ENCODE measurements at places on chromosomes 5 and 9.

DNA sequence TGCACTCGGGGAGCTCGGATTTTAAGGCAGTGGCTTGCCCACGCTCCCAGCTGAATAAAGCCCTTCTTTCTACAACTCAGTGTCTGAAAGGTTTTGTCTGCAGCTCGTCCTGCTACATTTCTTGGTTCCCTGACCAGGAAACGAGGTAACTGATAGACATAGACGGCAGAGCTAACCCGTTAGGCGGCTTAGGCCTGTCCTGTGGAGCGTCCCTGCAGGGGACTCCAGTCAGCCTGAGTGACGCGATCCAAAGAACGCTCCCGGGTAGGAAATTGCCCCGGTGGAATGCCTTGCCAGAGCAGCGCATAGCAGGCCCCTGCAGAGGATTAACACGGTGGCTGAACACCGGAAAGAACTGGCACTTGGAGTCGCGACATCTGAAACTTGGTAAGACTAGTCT lies 1.8 kb upstream of the SELENOP start:
- no peak for DNase-seq

GRCh38 chr9:34686231-34686630 lies 4.8 kb downstream of the CCL19 start:
- no peak for DNase-seq

- DNase-seq = no peak
These were observed 114.9 kb downstream of the GAPVD1 start for GRCh38 chr9:125376261-125377226.

DNA sequence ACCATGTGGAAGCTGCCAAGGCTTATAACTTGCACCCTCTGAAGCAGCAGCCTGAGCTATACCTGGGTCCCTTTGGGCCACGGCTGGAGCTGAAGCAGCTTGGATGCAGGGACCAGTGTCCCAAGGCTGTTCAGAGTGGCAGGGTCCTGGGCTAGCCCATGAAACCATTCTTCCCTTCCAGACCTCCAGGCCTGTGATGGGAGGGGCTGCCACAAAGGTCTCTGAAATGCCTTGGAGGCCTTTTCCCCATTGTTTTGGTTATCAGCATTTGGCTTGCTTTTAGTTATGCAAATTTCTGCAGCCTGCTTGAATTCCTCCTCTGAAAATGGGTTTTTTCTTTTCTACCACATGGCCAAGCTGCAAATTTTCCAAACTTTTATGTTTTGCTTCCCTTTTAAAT lies 433.7 kb upstream of the ACO1 start:
- DNase-seq = no peak

GRCh38 chr5:140628711-140629110 lies 4.3 kb downstream of the CD14 start:
- DNase-seq = no peak

GRCh38 chr9:128841694-128842492 lies 12.3 kb upstream of the SPOUT1 start:
- no peak for DNase-seq

DNA sequence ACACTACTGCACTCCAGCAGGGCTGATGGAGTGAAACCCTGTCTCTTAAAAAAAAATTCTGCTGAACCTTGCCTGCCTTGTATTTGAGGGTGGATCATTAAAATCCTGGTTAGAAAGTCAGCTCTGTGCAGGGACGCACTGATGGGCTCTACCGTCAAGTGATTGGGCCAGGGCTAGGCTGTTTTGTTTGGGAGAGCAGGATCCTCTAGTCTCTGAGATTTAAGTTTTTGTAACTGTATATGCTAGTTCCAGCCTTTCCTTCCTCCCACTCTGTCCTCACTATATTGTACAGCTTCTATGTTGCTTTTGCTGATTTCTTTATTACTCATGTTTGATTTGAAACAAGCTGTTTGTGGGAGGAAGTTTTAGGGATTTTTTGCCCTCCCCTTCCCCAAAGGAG lies 11.5 kb downstream of the DDX4 start:
- no peak for DNase-seq

- no peak for DNase-seq
These were observed 57.6 kb downstream of the PRRC1 start for GRCh38 chr5:127574852-127575679.

GRCh38 chr9:87567001-87567400 lies 69.3 kb downstream of the DAPK1 start:
- no peak for DNase-seq

GRCh38 chr5:135211083-135211790 lies 177.2 kb upstream of the PITX1 start:
- no peak for DNase-seq

GRCh38 chr5:118548761-118549720 lies 439.3 kb downstream of the DTWD2 start:
- DNase-seq = no peak

- DNase-seq = no peak
These were observed 244.4 kb upstream of the TUT7 start for GRCh38 chr9:86598411-86599239.

DNA sequence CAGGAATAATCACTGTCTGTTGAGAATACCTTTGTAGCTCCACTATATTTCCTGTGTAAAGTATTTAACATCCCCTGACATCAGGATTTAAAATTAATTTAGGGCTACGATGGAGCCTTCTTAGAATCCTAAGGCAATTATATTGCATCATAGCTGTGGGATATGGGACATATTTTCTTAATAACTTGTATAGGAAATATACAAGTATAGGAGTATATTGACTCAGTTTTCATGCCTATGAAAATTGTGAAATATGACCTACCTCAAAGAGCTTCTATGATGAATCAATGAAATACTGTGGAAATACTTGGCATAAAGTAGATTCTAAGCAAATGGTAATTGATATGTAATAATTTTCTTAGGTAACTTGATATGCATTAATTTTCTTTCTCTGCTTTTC lies 221.0 kb upstream of the KLF4 start:
- no peak for DNase-seq

DNA sequence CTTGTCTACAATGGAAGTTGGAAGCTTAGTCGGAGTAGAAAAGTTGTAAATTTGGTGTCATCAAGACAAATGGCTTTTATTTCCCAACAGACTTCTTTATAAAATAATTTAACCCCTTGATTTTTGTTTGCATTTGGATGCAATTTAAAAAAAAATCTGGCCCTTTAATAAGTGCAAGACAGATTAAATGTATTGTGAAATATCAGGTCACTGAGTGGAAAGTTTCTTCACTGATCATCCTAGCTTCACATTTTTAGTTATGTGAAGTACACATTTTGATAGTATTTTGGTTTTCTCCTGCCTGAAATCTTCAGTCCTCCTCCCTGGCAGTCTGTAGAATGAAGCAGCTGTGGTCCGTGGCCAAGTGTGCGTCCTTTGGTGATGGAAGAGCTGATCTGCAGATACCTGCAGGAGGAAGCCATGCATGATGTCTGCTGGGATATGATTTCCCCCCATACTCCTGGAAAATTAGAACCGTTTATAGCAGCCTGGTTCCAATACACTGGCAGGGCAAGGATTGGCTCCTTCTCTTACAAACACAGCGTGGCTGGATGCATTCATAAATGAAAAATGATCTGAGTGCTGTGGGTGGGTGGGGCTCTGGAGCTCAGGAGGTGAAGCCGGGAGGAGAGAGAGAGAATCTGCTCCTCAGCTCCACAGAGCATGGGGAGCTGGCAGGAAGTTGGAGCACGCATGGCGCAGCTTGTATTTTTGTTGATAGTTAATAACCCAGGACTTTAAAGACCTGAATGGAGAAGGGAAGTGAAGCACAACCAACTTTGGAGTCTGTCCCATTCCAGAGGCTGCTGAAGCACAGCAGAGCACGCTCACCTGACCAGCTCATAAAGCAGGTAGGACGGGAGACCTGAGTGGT lies 238.4 kb downstream of the GOLPH3 start:
- no peak for DNase-seq

- DNase-seq = no peak
These were observed 140.2 kb upstream of the MYO10 start for GRCh38 chr5:17076272-17076671.

DNA sequence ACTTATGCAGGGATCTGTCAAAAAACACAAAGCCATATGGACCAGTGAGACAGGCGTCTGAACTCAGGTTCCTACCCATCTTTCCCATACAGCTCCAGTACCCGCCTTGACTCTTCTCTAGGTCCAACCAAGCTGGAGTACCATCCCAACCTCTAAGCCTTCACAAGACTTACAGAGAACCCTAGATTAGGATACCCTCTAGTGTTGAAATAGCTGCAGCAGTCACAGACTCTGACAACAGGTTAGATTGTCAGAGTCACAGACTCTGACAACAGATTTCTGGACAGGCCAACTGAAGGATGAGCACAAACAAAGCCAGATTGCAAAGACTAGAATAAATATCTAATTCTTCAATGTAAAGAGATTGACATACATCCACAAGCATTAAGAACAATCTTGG lies 266.1 kb downstream of the GRIA1 start:
- no peak for DNase-seq

GRCh38 chr9:129362287-129363000 lies 184.4 kb upstream of the IER5L start:
- DNase-seq = no peak

DNA sequence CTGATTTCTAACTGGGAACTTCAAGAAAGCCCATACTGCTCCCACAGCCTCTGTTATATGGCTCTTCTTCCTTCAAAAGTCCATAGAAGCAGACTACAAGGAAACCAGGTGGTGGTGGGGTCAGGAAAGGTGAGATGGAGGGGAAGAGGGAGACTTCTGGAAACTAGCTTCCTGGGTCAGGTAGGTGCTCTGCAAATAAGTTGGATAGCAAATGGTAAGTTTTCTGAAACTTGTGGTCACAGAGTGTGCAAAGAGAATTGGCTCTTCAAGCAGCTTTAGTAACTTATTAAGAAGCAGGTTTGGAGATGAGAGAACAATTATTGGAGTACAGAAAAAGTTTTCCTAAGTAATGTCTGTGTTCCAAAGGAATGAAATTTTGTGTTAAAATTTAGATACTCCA lies 316.9 kb downstream of the ADGRV1 start:
- DNase-seq = no peak

DNA sequence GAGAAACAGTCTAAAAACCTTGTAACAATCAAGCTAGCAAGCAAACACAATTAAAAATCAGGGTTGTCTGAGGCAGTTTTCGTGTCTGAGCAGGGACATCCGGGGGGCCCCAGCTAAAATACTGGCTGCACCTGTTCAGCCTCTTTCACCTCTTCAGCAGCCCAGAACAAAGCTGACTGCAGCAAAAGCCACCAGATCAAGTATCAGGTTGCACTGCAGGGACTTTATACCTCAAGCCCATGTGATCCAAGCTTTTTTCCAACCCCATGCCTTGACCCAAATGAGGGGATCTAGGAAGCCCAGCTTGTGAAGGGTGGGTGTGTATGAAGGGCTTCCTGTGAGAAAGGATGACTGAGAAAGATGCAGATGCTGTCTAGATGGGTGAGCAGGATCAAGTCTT lies 133.4 kb downstream of the SEMA6A start:
- DNase-seq = no peak

GRCh38 chr5:90638878-90639277 lies 80.3 kb downstream of the ADGRV1 start:
- DNase-seq = no peak

GRCh38 chr5:17228821-17229291 lies 11.4 kb downstream of the BASP1 start:
- DNase-seq = no peak

DNA sequence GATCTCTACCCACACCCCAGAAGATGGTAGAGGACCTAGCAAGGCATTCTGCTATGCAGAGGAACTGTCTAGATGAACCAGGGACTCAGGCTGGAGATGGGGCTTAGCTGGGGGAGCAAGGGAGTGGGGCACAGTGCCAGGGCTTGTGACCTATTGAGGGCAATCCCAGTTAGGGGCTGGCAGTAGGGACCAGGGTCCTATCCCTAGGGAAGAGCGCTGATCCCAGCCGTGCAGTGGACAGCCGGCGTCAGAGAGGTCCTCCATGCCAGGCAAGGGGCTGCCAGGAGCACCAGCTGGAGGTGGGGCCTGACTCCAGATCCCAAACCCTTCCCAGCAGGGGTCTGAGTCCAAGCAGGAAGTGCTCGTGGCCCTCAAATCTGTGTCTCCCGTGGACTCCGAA lies 52.7 kb upstream of the NEURL1B start:
- no peak for DNase-seq

DNA sequence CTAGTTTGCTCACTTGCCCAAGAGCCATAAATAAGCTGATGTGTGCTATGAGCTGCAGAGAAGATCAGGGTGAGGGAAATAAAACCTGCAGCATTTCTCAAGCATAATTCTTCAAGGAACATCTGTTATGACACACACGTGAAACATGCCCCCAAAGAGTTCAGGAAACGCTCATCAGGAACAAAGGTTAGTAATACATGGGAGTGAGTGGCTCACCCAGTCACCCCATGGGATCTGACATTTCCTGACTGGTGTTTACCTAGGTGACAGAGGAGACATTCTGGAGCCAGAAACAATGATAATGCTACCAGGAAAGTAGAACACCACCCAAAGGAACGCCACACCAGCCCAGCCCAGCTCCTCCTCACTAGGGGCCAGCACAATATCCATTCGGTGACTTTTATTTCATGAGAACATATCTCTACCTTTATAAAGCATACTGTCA lies 66.0 kb downstream of the FRMD3 start:
- no peak for DNase-seq

- no peak for DNase-seq
These were observed 26.9 kb upstream of the NPR3 start for GRCh38 chr5:32684260-32684659.

DNA sequence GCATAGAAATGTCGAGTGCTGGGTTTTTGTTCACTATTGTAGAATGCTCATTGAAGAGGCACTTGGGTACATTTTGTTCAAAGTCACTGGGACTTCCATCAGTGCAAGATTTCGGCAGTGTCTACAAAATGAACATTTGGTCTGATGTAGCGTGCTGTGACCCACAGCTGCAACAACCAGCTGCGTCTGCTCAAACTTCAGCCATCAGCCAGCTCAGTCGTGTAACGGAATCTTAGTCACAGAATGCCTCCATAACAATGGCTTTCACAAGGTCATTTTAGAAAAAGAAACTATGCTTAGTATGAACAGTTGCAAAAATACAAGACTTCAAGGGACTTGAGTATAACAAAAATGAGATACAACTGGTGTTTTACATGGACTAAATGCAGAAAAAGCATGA lies 828.1 kb upstream of the GRAMD2B start:
- no peak for DNase-seq

DNA sequence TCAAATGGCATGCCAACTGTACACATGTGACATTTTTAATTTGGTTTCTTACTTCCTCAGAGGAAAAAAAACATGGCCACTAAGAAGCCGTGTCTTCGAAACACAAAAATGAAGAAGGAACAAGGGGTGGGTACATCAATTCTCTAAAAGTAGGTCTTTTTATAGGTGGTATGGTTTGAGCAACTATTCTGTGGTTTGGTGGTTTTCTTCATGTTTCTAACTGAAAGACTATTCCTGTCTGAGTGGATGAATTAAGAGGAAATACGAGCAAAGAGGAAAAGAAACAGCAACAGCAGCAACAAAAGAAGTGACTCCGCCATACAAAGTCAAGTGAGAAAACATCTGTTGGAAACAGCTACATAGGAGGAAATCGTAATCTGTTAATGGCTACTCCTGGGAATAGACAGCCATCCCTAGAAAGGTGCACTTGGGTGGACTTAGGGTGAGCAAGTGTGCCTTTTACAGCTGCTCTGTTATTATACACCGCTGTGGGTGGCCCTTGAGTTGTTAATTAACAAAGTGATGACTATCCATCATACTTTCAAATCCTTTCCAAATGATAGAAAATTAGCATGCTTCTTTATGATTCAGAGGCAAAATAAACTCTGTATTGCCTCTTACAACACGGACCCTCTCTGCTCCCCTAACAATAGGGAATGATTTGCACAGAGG lies 575.8 kb downstream of the TLE1 start:
- DNase-seq = no peak

GRCh38 chr9:93820667-93821306 lies 134.4 kb downstream of the BARX1 start:
- DNase-seq = no peak
